ENCODE measurements at places on chromosomes 5 and 9. TPM values are rescaled to one million over a fixed set of nuclear protein-coding genes. Genes with fewer than 3 reads are reported as not detected.
A peak's percentile ranks its signal among the peaks of the same experiment; 100 is the strongest.

- no peak for DNase-seq
Observed at GRCh38 chr9:137391411-137391754, 31.6 kb downstream of the EXD3 start.

PLAC8L1 gene
- total RNA-seq, result not detected

- DNase-seq, result no peak
Observed at GRCh38 chr5:150243590-150243989, 46.0 kb downstream of the CAMK2A start.

DNA sequence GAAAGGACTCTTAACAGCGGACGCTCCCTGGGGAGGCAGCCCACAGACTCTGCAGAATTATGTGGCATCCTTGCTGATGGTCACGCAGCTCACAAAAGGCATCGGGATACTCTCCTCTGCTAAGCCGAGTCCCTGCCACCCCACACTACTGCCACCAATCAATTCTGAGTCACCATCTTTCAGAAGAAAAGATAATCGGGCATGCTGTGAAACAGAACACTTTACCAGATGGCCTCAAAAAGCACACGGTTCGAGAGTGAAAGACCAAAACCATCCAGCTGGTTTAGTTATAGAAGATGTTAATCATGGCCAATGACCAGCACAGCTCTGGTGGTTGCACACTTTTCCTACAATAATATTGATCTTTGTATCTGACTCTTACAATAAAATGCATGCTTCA lies 136.3 kb downstream of the MYO10 start:
- no peak for DNase-seq

DNA sequence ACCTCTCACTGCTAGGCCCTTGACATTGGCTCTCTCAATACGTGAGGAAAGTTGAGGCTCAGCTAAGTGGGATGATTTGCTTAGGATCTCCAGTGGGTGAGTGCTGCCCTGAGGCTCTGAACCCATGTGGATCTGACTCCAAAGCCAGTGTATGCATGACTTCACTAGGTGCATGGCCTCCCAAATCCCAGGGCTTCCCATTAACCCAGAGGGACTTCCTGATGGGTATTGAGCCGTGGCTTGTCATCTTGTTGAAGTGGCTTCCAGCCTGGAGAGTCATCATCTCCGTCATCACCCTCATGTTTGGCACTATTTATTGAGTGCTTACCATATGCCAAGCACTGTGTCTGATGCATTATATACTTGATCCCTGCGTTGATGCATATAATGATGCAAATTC lies 37.3 kb upstream of the TEX48 start:
- no peak for DNase-seq

DNA sequence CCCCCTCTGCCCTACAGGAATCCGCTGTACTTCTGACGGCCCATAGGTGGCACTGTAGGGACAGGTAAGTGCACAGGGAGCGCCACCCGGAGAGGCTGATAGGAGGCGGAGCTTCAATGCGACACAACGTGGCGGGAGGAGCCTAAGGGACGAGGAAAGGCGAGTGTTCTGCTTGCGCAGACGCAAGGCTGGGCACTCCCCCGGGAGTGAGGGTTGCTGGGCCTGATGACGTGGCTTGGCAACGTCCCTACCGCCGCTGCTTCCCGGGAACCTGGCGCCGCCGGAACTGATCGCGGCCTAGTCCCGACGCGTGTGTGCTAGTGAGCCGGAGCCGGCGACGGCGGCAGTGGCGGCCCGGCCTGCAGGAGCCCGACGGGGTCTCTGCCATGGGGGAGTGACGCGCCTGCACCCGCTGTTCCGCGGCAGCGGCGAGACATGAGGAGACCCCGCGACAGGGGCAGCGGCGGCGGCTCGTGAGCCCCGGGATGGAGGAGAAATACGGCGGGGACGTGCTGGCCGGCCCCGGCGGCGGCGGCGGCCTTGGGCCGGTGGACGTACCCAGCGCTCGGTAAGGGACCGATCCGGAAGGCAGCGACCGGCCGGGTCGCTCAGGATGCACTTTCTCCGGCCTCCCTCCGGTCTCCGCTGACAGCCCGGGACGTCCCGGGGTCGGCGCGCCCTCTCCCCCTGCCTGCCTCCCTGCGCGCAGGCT lies at the start of gene SLC30A5:
Gene SLC30A5, plus strand, starts transcription at position 244 of the 712 bp plus-strand sequence. Its CDS starts 242 bp downstream, at position 486.
- DNase-seq, result peak; percentile 97

DNA sequence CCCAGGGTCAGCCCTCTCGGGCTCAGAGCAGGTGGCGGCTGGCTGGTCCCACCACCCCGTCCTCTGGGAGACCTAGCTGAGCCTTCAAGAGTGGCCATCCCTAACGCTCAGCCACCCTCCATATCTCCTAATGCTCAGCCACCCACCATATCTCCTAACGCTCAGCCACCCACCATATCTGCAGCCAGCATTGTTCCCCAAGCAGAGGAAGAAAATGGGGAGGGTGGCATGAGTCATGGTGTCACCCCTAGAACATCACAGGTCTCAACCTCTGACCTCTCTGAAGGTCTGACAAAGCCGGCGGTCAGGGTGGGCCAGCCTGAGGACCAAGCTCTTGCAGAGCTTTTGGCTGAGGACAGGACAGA lies 14.7 kb downstream of the LHX3 start:
- DNase-seq, result no peak

FCN2 gene
- total RNA-seq, result not detected

PRUNE2 gene
- 9.6 TPM for total RNA-seq

LCN9 gene
- total RNA-seq, result not detected

- DNase-seq, result no peak
Observed at GRCh38 chr9:133585481-133586351, 23.5 kb downstream of the FAM163B start.

P4HA2 gene
- 151 TPM for total RNA-seq

DNA sequence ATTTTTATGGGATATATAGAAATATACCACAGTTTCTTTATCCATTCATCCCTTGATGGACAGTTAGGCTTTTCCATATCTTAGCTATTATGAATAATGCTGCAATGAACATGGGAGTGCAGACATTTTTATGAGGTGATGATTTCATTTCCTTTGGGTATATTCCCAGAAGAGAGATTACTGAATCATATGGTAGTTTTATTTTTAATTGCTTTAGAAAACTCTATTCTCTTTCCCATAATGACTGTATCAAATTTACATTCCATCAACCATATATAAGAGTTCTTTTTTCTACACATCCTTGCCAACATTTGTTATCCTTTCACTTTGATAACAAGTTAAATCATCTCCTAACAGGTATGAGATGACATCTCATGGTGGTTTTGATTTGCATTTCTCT lies 821.6 kb downstream of the TLE1 start:
- no peak for DNase-seq

ANKRD33B gene
- 6.1 TPM for total RNA-seq

ABLIM3 gene
- total RNA-seq, result 57.9 TPM

DNA sequence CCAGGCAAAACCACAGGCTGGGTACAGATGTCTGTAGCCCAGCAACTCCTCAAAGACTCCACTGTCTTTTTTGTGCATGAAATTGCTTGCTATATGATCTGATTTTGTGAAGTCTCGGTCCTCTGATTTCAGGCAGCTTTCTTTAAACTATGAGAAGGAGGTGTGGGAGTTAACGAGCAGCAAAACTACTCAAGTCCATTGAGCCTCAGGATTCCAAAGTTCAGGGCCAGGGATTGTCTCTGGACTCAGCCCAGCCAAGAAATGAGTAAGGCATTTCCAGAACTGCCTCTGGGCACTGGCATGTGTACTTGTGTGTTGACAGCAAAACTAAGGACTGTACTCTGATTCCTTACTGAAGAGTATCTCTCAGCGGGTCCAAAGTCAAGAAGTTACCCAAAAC lies 53.4 kb upstream of the GLIS3 start:
- DNase-seq, result no peak

GRCh38 chr5:51172903-51173626 lies 210.2 kb upstream of the ISL1 start:
- no peak for DNase-seq

FGF18 gene
- not detected for total RNA-seq

DNA sequence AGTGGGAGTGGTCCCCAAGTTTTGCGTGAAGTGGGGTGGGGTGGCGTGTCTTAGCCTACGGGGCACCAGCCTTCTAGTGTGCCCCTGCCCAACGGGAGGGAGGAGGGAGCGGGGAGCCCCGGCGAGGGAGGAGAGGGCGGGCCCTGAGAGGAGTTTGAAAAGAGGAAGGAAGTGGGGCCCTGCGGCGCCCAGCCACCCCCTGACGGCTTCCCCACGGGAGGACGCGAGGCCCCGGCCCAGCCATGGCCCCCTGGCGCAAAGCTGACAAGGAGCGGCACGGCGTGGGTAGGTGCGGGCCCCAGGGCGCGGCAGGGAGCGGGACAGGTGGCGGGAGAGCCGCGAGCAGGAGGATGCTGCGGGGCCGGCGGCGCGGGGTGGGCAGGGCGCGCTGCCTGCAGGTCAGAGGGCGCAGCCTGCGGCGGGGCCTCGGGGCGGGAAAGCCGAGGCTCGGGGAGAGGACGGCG lies at the start of gene DOCK2:
Gene DOCK2, plus strand, starts transcription at position 191 of the 464 bp plus-strand sequence. Its CDS starts 52 bp downstream, at position 243.
- no peak for DNase-seq

GRCh38 chr5:41738710-41739354 lies 131.4 kb downstream of the OXCT1 start:
- no peak for DNase-seq

DNA sequence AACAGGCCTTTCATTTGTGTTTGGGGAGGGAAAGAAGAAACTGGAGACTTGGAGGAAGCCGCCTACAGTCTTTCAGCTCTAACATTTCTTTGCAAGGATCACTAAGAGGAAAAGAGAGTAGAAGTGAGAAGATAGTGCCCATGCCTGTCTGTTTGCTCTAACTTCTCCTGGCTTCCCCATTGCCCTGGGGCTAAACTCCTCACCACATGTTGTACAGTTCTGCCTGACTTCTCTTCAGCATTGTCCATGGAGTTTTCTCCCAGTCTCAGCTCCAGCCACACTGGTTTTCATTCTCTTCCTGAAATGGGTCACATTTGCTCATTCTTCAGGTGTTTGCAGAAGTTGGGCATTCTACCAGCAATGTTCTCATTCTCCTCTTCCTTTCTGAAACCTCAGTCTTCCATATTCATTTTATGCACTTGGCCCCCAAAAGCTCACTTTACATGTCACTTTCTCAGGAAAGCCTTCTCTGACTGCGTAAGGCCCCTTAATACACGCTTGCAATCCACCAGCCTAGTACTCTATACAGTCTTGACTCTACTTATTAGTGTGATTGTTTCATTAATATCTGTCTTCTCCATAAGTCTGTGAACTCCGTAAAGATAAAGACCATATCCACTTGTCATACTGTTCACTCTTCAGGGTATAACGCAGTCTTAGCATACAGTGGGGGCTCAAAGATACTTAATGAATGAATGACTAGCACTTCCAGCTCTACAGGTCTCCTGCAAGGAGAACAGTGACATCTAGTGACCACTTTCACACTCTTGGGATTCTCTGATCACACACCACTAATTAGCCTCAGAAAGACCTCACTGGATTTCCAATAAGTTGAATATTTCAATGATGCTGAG lies 40.2 kb upstream of the TRIM32 start:
- no peak for DNase-seq

GRCh38 chr9:7388755-7389154 lies 410.8 kb downstream of the DMAC1 start:
- no peak for DNase-seq

- DNase-seq, result no peak
Observed at GRCh38 chr9:78677326-78677725, 380.4 kb downstream of the PSAT1 start.

GRCh38 chr9:100084734-100085133 lies 14.1 kb downstream of the ERP44 start:
- no peak for DNase-seq

- DNase-seq, result no peak
Observed at GRCh38 chr9:4297786-4298254, 2.0 kb downstream of the GLIS3 start.

DNA sequence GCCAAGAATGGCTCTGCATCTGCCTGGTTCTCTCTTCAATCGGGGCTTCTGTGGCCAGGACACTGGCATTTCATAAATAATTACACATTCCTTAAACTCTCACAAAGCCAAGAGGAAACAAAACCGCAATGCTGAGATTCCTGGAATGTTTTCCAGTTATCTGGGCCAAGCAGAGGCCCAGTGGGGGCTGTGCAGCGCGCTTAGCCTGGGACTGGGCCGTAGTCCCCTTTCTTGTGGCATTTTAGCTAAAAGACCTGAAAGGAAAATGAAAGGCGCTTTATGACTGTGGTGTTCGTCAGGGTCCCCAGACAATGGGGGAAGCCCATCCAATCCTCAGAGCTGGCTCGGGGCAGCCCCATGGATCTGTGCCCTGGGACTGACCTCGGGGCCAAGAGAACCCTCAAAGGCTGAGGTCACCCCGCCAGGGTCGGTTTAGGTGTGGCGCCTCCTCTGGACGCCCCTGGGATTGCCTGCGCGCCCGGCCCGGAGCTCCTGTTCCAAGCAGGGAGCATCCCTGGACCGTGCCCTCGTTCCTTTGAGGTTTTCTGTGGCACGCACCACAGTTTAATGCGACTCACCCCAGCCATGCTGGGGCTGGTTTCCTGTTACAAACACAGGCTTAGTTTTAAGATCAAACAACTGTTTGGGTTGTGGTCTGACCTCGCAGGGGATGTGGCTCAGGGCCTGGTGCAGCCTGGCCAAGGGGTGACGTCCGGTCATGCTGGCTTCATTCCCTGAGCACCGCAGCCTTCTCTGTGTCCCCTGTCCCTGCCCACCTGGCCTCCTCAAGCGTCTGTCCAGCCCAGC lies 51.5 kb upstream of the NKD2 start:
- DNase-seq, result peak; percentile 61

TMEM232 gene
- total RNA-seq, result 0.41 TPM
